ENCODE measurements at places on chromosomes 13 and 19.

DNA sequence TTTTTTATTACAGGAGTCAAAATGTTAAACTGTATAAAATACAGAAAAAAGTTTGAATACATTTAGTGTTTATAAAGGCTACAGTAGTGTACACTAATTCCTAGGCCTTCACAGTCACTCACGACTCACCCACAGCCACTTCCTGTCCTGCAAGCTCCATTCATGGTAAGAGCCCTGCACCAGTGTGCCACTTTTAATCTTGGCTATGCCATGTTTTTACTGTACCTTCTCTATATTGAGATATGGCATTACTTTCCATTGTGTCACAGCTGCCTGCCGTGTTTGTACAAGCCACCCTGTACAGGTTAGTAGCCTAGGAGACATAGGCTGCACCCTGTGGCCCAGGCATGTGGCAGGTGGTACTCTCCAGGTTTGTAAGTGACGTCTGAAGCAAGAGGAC, 32.1 kb downstream of the C1QTNF9 start:
- DNase-seq: no peak

- DNase-seq: no peak
Observed at GRCh38 chr13:50589139-50589538, 254.4 kb downstream of the DLEU7 start.

DNA sequence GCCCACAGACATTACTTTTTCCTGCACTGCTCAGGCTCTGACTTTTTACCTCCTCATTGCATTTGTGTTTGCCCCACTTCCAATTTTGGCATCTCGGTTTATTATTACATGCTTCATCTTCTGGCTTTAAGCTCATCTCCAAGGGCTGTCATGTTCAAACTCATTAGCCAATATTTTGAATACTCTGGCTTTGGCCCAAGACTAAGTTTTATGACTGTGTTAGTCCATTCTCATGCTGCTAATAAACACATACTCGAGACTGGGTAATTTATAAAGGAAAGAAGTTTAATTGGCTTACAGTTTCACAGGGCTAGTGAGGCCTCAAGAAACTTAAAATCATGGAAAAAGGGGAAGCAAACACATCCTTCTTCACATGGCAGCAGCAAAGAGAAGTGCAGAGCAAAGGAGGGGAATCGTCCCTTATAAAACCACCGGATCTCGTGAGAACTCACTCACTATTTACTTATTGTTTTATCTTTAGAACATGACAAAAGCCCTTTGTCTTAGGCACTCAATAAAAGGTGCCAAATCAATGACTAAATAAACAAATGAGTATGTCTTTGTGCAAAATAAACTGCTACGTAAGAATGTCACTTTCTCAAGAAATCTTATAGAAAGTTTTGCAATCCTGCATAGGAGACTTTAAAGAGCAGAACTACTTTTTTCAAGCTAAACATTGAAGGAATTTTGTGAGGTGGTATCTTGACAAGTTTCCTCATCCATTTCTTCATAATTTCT, 233.4 kb upstream of the SPRY2 start:
- no peak for DNase-seq

- no peak for DNase-seq
Observed at GRCh38 chr13:73809561-73809960, 324.6 kb downstream of the KLF12 start.

DNA sequence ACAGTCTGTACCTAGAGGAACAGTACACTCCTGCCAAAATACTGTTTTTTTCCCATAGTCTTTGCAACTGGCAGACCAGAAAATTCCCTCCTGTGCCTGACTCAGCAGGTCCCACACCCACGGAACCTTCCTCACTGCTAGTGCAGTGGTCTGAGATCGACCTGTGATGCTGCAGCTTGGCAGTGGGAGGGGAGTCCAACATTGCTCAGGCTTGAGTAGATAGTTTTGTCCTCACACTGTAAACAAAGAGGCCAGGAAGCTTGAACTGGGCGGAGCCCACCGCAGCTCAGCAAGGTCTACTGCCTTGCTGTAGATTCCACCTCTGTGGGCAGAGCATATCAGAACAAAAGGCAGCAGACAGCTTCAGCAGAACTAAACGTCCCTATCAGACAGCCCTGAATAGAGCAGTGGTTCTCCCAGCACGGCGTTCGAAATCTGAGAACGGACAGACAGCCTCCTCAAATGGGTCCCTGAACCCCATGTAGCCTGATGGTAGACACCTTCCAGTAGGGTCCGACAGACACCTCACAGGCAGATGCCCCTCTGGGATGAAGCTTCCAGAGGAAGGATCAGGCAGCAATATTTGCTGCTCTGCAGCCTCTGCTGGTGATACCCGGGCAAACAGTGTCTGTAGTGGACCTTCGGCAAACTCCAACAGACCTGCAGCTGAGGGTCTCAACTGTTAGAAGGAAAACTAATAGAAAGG, 92.7 kb downstream of the SUCLA2 start:
- no peak for DNase-seq

DNA sequence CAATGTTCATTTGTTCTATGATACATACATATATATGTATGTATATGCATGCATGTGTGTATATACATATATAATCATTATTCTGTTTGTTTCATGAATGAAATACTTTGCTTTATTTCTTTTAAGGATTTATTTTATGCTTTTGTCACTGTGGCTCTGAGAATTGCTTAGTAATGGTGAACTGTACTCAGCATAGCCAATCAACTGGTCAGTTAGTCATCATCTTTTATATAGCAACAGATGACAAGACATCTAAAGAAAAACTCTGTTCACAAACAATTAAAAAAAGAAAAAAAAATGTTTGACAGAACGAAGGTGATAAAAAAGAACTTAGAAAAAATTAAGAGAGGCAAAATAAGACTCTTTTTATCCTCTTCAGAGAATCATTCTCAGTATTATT, 1440.3 kb downstream of the PCDH9 start:
- no peak for DNase-seq

Measured in chondrocyte (in vitro differentiated cells).